ENCODE measurements at places on chromosomes 11 and 22. TPM values are rescaled to one million over a fixed set of nuclear protein-coding genes. Genes with fewer than 3 reads are reported as not detected.

Gene SCN4B
- total RNA-seq = 1.6 TPM

- peak; percentile 68 for DNase-seq
Observed at GRCh38 chr22:46592390-46592872, 27.8 kb upstream of the GRAMD4 start.

DNA sequence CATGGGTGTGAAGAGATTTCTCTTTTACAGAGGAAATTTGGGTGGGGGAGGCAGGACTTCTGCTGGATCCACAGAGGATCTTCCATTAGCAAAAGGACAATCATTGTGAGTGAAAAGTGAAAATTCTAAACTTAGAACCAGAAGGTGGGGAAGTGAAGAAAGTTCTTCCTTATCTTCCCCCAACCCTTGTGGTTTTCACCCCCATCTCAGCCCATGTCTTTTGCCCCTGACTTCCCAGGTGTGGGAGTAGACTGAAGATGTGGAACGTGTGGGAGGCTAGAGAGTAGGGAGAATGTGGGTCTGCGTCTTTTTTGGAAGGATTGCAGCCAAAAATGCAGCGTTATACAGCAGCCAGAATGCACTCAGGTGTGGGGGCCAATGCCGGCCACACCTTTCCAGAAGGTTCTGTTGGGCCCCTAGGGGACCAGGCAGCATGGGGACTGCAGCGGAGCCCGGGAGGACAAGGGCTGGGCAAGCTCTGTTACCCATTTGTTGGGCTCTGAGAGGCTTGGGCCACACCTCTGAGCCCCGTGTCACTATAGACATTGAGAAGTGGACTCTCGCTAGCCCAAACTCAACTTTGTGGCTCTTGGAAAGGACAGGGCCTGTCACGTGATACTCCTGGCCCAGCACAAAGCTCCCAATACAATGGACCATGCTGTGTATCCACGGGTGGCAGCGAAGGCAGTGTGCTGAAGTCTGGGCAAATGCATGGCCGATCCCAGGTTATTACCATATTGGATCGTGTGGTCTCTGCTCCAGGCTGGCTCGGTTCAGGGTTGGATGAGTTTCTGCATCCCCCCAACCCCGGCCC, 32.8 kb upstream of the LINC01488 start:
- DNase-seq = no peak

Gene TEX12
- 0.39 TPM for total RNA-seq

All from left colon (tissue), 2 donors.